ENCODE measurements at places on chromosomes 3 and 15. TPM values are rescaled to one million over a fixed set of nuclear protein-coding genes. Genes with fewer than 3 reads are reported as not detected.

GRCh38 chr15:90001062-90001682, at the start of gene ZNF710:
Gene ZNF710, plus strand, starts transcription at chr15:90001324. Its CDS starts 65,814 bp downstream, at chr15:90067138.
- peak; percentile 42 for DNase-seq

DNA sequence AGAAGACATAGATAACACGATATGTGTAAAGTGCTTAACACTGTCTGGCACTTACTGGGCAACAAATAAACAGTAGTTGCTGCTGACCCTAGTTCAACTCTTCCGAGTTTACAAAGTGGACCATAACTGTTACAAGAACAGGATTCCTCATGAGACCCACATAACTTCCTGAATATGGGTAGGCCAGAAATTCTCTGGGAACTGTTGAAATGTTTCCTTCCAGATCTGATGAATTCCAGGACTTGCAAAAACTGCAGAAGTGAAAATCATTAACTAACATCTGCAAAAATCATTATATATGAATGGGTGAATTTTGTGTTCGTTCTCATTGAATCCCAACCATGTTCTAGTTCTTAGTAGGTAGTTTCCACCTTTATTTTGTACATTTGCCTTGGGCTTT, 181.7 kb upstream of the MME start:
- no peak for DNase-seq

GRCh38 chr3:14640157-14640562, 11.4 kb upstream of the CCDC174 start:
- no peak for DNase-seq

GRCh38 chr3:53845881-53846133, 412 bp downstream of the CHDH start:
- DNase-seq = no peak

DNA sequence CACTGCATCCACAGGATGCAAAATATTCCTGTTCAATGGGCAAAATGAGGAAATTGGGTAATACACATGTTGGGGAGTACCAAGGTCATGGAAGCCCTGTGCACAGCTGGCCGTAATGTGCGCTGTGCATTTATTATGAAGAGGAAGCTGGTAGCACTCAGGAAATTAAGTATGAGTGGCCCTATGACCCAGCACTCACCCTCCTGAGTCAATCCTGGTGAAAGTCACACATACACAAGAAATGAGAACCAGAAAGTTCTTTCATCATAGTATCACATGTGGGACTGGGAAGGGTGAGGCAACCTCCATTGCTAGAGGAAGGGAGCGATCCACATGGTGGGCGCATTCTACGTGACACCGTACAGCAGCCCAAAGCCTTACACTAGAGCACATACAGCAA, 11.4 kb upstream of the PRR20G start:
- DNase-seq = no peak

DNA sequence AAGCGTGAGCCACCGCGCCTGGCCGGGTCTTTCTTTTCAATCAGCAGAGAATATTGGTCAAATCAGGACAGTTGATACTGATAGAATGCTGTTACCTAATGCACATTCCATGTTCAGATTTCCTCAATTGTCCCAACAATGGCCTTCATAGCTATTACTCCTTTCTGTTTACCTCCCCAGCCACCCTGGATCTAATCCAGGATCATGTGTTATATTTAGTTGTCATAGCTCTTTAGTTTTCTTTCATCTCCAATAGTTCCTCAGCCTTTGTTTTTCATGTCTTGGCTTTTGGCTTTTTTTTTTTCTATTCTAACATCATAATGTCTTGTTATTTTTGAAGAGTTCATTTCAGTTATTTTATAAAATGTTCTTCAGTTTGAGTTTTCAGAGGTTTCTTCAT, 14.6 kb downstream of the USP3 start:
- no peak for DNase-seq

DNA sequence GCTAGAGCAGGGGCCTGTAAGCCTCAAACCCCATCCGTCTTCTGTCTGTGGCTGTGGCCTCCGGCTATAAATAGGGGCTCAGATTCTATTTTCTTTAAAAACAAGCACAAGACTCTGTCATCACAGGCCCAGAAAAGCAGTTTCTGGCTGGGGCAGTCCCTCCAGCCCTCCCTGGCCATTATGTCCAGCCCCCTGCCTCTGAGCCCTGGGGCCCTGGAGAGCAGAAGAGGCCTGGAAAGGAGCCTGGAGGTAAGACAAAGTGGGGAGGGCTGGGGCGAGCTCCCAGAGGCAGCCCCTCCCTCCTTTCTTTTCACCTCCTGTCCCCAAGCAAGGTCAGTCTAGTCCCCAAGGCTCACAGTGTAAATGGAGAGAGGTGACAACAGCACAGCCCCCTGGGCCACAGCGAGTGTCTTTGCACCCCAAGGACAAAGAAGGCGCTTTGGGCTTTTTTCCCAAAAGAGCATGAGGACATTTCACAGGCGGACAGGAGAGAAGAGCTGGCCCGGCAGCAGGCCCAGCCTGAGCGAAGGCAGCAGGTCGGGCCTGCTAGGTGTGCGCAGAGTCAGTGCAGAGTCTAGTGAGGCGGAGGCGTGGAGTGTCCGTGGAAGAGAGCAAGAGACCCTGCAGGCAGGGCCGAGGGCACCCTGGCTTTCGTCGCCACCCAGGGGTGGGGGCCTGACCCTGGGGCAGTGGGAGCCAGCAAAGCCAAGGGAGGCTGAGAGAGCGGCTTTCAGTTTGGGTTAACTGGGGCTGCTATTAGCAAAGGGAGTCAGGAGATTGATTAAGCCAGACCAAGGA, 188.3 kb downstream of the TBC1D2B start:
- no peak for DNase-seq

The DAZL gene
- total RNA-seq = not detected

The RASGRF1 gene
- total RNA-seq = not detected

The TEX9 gene
- total RNA-seq = 2.2 TPM

The COLQ gene
- total RNA-seq = 6.3 TPM

The RPN1 gene
- total RNA-seq = 127 TPM

The MON1A gene
- total RNA-seq = 11.1 TPM

The C3orf20 gene
- total RNA-seq = 0.44 TPM

The ZNF501 gene
- 7.4 TPM for total RNA-seq

The SLC12A8 gene
- not detected for total RNA-seq

The UMPS gene
- total RNA-seq = 25.5 TPM
